Stimulated activated memory B cell treated with anti-CD40 and anti-IgM and Interleukin-4, amounts not matched to agents 10 μg/mL and 1 μg/mL and 100 μg/mL, for 72 hours (primary cell): ENCODE measurements at places on chromosomes 1 and 21.

- peaks cover 3% of the 10 kb centered on the region for H3K4me1 ChIP-seq
- H3K27me3 ChIP-seq: no peaks in the 10 kb centered on the region
- H3K36me3 ChIP-seq: no peaks in the 10 kb centered on the region
- H3K4me3 ChIP-seq: no peak overlapping the region
Measured at GRCh38 chr1:51316113-51316845, 14.1 kb downstream of the TTC39A start.

DNA sequence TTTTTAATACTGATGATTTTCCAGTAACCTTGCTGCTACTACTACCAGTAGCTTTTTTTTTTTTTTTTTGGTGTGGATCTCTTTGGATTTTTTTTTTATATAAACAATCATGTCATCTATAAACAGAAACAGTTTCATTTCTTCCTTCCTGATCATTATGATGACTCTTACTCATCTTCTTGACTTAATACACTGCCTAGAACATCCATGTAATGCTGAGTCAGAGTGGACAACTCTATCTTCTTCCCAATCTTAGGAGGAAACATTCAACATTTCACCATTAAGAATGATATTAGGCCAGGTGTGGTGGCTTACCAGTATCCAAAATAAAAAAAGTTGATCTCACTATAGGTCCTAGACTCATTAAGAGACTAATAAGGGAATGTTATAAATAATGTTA lies 69.1 kb downstream of the RUSC1 start:
- no peaks in the 10 kb centered on the region for H3K4me1 ChIP-seq
- H3K27me3 ChIP-seq: no peaks in the 10 kb centered on the region
- no peak overlapping the region for H3K4me3 ChIP-seq
- peaks cover 50% of the 10 kb centered on the region for H3K36me3 ChIP-seq
- H3K27ac ChIP-seq: no peak overlapping the region
- no peak for ATAC-seq

- peaks cover 6% of the 10 kb centered on the region for H3K36me3 ChIP-seq
- peaks cover 8% of the 10 kb centered on the region for H3K4me1 ChIP-seq
- H3K27me3 ChIP-seq: no peaks in the 10 kb centered on the region
- peak; percentile 76 for ATAC-seq
Measured at GRCh38 chr1:241485554-241485992, 34.0 kb downstream of the FH start.

GRCh38 chr1:204241050-204241449 lies 27.3 kb upstream of the GOLT1A start:
- peaks cover 21% of the 10 kb centered on the region for H3K27me3 ChIP-seq
- no peaks in the 10 kb centered on the region for H3K4me1 ChIP-seq
- no peak for ATAC-seq
- H3K27ac ChIP-seq: no peak overlapping the region
- no peak overlapping the region for H3K4me3 ChIP-seq

DNA sequence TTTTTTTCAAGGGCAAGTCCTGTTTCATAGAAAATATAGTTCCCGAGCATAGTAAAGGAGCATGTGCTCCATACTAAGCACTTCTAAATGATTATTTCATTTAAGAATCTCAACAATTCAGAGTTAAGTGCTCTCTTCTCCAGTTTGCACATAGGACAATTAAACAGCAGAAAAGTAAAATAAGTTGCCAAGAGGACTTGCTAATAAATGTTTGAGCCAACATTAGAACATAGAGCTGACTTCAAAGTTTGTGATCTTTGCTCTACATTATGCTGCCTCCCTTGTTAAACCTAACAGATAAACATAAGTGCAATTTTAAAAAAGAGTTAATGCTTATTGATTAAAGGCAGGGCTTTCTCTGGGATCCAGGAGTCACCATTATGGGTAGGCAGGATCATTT lies 23.8 kb upstream of the RAP1A start:
- peaks cover 20% of the 10 kb centered on the region for H3K36me3 ChIP-seq
- no peak overlapping the region for H3K4me3 ChIP-seq
- no peaks in the 10 kb centered on the region for H3K27me3 ChIP-seq
- peaks cover 85% of the 10 kb centered on the region for H3K4me1 ChIP-seq

GRCh38 chr1:186888367-186888766 lies 59.6 kb downstream of the PLA2G4A start:
- no peak overlapping the region for H3K27ac ChIP-seq
- no peaks in the 10 kb centered on the region for H3K27me3 ChIP-seq

- H3K4me3 ChIP-seq: no peak overlapping the region
- H3K4me1 ChIP-seq: no peaks in the 10 kb centered on the region
- H3K27ac ChIP-seq: no peak overlapping the region
- H3K27me3 ChIP-seq: no peaks in the 10 kb centered on the region
Measured at GRCh38 chr1:221625026-221625425, 116.9 kb downstream of the DUSP10 start.

DNA sequence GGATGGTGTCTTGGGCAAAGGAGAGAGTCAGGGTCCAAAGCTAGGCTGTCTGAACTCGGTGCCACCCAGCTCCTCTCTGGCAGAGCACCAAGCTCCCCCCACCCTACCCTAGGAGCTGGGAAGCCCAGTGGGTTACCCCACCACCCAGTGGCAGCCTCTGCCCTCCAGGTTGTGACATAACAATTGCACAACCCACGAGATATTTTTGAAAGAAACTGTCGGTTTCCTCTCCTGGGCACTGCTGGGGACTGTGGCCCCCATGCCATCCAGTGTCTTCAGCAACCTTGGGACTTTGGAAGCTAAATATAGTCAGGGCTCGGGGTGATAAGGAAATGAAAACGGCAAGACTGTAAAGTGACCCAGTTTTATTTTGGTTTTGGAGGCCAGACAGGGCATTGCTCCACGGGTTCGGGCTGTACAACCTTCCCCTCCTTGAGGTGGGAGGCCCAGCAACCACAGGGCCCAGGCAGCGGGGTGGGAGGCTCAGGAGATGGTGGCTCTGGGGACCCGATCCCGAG lies 1.4 kb downstream of the CITED4 start:
- no peak for ATAC-seq
- H3K36me3 ChIP-seq: no peaks in the 10 kb centered on the region
- H3K4me1 ChIP-seq: peaks cover 12% of the 10 kb centered on the region
- H3K27me3 ChIP-seq: peaks cover 37% of the 10 kb centered on the region
- peak overlapping the region; percentile 79 for H3K4me3 ChIP-seq

DNA sequence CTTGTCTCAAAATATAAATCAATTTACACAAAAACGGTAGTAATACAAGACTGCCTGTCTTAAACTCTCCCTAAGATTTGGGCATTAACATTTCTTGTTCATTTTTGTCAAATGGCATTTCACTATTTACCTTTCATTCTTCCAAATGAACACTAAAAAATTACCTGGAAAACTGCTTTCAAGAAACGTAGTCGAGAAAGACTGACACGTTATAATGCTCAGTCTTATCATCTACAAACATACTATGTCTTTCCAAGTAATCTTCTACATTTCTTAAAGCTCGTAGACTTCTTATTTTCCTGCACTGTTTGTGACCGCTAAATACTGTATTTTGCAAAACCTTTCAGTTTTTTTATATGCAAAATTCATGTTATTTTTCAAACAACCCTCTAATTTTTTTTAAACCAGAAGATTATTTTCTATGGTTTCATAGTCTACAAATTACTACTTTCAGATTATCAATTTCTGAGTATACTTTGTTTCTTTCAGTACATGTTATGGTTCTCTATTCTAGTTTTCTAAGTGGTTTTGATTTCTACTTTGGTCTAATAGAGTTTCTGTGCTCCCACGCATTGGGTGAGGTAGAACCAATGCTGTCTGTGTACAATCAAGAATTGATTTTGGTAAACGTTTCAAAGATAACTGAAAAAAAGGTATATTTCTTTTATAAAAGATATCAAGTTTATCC lies 336.4 kb downstream of the SMYD3 start:
- no peaks in the 10 kb centered on the region for H3K36me3 ChIP-seq
- no peak overlapping the region for H3K27ac ChIP-seq
- no peak for ATAC-seq
- H3K27me3 ChIP-seq: no peaks in the 10 kb centered on the region
- H3K4me1 ChIP-seq: no peaks in the 10 kb centered on the region

GRCh38 chr1:162444903-162445302 lies 33.0 kb upstream of the SH2D1B start:
- peaks cover 91% of the 10 kb centered on the region for H3K27me3 ChIP-seq
- no peaks in the 10 kb centered on the region for H3K36me3 ChIP-seq
- peaks cover 14% of the 10 kb centered on the region for H3K4me1 ChIP-seq
- H3K4me3 ChIP-seq: no peak overlapping the region
- no peak for ATAC-seq

DNA sequence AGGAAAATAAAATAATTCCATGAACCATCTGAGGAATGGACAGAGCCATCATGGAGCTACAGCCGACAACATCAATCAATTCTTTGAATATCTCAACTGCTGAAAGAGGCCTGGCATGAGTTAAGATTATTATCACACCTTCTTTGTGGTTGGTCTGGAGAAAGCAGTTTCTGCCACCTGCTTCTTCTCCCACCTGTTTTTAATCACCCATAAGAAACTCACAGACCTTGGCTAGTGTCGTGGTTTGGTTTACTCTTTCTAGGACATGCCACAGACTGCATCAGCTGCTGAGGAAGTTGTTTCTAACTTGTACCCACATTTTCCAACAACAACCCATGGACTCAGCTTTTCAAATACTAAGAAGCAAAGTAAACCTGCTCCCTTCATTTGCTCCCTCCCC lies 65.6 kb downstream of the NTPCR start:
- H3K27ac ChIP-seq: no peak overlapping the region
- no peak overlapping the region for H3K4me3 ChIP-seq
- H3K4me1 ChIP-seq: no peaks in the 10 kb centered on the region
- H3K36me3 ChIP-seq: peaks cover 52% of the 10 kb centered on the region

- H3K27me3 ChIP-seq: no peaks in the 10 kb centered on the region
- H3K4me1 ChIP-seq: peaks cover 22% of the 10 kb centered on the region
- H3K27ac ChIP-seq: peak overlapping the region; percentile 99
- H3K36me3 ChIP-seq: peaks cover 21% of the 10 kb centered on the region
- no peak for ATAC-seq
Measured at GRCh38 chr1:36465731-36466369, 1.7 kb upstream of the MRPS15 start.

GRCh38 chr1:146020058-146021049 lies 1.2 kb downstream of the HJV start:
- peaks cover 49% of the 10 kb centered on the region for H3K27me3 ChIP-seq
- H3K27ac ChIP-seq: no peak overlapping the region
- no peak for ATAC-seq
- no peaks in the 10 kb centered on the region for H3K36me3 ChIP-seq

GRCh38 chr1:36358514-36359084 lies 27.1 kb downstream of the STK40 start:
- H3K36me3 ChIP-seq: peaks cover 76% of the 10 kb centered on the region
- H3K27ac ChIP-seq: peak overlapping the region; percentile 54
- peaks cover 14% of the 10 kb centered on the region for H3K4me1 ChIP-seq
- no peaks in the 10 kb centered on the region for H3K27me3 ChIP-seq
- H3K4me3 ChIP-seq: no peak overlapping the region

DNA sequence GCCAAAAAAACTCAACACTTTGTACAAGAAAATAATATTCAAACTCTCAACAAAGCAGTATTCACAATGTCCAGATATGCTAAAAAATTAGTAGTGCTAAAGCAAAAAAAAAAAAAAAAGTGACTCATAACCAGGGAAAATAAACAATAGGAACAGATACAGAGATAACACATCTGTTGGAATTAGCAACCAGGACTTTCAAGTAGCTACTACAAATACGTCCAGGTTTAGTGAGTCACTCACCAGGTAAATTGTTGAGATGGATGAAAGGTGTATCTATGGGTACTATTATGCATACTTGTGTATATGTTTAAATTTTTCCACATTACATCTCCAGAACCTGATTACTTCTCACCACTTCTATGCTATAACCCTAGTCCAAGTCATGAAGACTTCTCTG lies 144.8 kb upstream of the SLC35F3 start:
- H3K27me3 ChIP-seq: no peaks in the 10 kb centered on the region
- H3K27ac ChIP-seq: no peak overlapping the region
- no peak overlapping the region for H3K4me3 ChIP-seq
- no peaks in the 10 kb centered on the region for H3K4me1 ChIP-seq
- H3K36me3 ChIP-seq: no peaks in the 10 kb centered on the region

DNA sequence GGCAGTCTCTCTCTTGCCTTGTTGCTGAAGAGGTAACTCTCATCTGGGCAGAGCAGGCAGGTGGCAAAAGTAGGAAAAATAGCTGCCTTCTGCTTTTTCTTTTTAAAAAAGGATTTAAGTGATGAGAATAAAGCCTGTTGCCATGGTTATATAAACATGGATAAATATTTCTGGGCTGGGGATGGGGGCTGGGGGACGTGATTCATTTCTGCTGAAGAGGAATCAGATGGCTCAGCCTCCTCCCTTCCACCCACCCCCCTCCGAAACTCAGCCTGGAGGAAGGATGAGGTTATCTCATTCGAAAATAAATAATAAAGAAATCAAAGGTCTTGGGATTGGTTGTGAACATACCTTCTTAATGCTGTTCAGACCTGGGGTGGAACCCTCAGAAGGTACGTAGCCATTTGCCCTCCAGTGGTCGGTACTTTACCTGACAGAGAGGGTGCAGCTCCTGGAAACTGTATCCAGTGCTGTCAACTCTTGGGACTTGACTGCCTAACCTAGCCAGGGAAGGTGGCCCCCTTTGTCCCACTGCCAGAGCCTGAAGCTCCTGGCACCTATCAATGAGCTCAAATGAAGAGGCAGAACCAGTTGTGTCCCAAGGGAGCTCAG lies 3.8 kb upstream of the INKA2 start:
- peaks cover 20% of the 10 kb centered on the region for H3K27me3 ChIP-seq
- H3K4me3 ChIP-seq: no peak overlapping the region
- peaks cover 30% of the 10 kb centered on the region for H3K4me1 ChIP-seq
- H3K27ac ChIP-seq: no peak overlapping the region
- ATAC-seq: no peak
- H3K36me3 ChIP-seq: no peaks in the 10 kb centered on the region
